ENCODE measurements at places on chromosomes 7 and 10.

DNA sequence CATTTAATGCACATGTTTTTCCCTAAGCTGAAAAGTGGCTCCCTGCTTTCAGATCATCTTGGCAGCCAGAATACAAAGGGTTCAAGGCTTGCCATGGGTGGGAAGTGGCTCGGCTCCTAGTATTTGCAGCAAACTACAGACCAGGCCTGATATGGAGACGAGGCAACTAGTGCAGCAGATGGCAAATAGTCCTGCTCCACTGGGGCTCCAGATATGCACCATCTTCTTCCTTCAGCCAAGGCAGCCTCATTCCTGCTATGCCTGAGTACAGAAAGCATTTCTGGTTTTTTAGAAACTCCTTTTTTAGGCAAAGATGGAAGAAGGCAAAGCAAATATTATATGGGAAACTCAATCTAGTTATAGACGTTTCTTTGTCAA lies 23.9 kb downstream of the LRRC4 start:
- no peak for DNase-seq

- no peak for DNase-seq
These were observed 129.7 kb downstream of the MARCHF5 start for GRCh38 chr10:92420546-92421275.

- DNase-seq: peak; percentile 78
These were observed 27.5 kb downstream of the DLG5 start for GRCh38 chr10:77899080-77899477.

GRCh38 chr7:1809070-1809469 lies 139.0 kb downstream of the ELFN1 start:
- DNase-seq: no peak

DNA sequence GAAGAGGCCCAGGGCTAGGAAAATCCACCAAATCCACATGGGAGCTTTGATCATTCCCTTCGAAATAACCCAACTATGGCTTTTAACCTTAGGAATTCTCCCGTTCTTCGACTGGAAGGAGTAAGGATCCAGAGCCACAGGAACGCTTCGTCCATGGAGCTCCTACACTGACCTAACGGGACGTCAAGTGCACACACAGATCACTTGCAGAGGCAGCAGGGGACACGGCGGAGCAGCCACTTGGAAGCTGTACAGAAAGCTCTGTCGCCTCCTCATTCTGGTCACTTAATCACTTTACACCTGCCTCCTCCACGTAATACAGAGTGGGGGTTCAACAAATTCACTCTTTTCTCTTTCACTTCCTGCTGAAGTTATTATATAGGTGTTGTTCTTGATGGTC lies 43.9 kb downstream of the RSU1 start:
- DNase-seq: no peak

DNA sequence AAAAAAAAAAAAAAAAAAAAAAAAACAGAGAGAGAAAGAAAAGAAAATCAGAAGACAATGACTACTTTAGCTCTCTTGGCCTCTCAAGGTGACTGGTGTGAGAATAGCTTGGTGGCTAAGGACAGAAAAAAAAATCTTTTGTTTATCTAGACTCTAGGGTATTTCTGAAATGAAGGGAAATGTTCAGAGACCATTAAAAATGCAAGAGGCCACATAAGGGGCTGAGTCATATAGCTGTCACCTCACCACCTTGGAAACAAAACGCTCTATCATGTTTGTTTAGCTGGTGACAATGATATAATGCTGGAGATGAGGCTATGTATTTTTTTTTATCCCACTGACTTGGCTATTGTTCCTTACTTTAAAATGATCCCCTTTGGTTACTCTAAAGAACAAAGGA lies 287.0 kb upstream of the CDC14C start:
- no peak for DNase-seq

DNA sequence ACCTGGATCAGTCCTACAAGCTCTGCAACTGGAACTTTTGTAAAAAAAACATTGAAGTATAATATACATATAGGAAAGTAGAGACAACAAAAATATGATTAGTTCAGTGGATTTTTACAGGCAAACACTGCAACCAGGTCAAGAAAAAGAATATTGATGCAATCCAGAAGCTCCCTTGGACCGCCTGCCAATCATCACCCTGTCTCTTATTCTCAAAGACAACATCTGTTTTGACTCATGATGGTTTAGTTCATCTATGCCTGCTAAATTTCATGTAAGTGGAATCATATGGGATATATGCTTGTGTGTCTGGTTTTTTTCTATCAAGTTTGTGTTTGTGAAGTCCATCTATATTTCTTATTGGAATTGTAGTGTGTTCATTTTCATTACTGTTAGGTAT lies 7.7 kb upstream of the HYCC1 start:
- peak; percentile 33 for DNase-seq

- DNase-seq: no peak
These were observed 574.6 kb upstream of the GALNT17 start for GRCh38 chr7:70557338-70557737.

All from fibroblast of gingiva (primary cell).